NCI-H1105 treated with DMSO at 0.1 percent for 48 hours (cell line): ENCODE measurements at places on chromosomes 1 and 21.
A peak's percentile ranks its signal among the peaks of the same experiment; 100 is the strongest.

DNA sequence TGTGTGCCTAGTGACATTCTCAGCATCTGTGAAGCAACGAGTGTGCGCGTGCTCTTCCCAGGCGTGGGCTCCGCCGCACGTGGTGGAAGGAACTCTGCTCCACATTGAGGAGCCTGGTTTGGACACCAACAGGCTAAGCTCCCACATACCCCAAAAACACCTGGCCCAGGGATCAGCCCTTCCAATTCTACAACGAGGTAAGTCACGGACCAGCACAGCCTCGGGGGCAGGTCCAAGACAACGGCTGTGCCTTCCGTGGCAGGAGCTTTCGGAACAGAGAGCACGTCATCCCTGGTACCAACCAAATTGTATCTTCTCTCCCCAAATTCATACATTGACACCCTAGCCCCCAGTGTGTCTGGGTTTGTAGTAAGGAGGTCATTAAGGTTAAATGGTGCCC is 27.2 kb upstream of the PDE9A start:
- no peak for DNase-seq

DNA sequence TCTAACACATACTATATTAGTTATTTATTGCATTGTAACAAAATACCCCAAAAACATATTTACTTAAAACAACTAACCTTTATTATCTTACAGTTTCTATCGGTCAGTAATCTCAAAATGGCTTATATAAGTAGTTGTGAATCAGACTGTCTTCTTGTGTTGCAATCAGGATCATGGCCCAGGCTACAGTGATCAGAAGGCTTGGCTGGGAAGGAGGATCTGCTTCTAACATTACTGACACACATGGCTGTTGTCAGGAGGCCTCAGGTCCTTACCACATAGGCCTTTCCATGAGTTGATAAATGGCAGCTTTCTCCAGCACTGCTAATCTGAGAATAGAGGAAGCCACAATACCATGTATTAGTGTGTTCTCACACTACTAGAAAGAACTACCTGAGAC is 33.7 kb downstream of the CFH start:
- no peak for DNase-seq

DNA sequence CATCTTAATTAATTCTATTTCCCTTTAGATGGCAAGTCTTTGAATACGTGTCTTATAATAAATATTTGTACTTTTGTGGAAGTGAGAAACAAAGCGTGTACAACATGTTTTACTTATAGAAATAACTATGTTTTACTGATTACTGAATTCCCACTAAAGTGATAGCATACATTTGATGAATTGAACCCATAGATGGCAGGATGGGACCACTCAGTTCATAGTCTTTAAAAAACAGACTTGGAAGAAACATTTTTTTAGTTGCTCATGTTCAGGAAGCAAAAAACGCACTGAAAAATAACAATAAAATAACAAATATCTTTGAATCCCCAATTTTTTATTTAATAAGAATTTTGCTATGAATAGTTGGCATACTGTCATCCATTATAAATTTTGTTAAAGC is 507.1 kb upstream of the ZRANB2 start:
- peak; percentile 38 for DNase-seq

- DNase-seq, result no peak
Observed at GRCh38 chr1:20074725-20075171, 4.8 kb downstream of the PLA2G5 start.

GRCh38 chr1:20185834-20186782 is at the start of the genes PLA2G2C and UBXN10:
Gene PLA2G2C, minus strand, starts transcription at chr1:20186518. Its CDS starts 9,155 bp downstream, at chr1:20177363.
Gene UBXN10, plus strand, starts transcription at chr1:20186096. Its CDS starts 4,466 bp downstream, at chr1:20190562.
- DNase-seq, result no peak
